Endothelial cell of umbilical vein (primary cell): ENCODE measurements at places on chromosomes 3 and 15.
A peak's percentile ranks its signal among the peaks of the same experiment; 100 is the strongest.

DNA sequence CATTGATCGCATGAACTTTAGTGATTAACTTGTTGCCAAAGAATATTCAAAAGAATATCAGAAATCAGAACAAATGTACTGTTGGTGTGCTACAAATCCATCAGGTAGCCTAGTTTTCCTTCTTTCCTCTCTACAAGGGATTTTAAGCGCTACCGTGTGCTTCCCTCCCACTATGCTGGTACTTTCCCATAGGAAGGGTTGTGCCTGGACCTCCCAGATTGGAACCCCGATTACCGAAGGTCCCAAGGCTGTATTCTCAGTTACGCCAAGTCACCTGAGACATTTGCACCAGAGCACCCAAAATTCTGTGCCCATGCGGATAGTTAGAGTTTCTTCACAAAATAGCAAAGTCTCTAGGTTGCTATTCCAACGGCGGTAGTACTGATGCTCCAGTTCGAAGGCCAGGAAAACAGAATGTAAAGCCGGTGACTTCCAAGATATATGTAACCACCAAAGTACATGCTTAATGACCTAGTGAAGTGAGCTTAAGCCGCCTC lies 23.4 kb upstream of the GATM start:
- DNase-seq: no peak

- DNase-seq: no peak
Measured at GRCh38 chr3:16179771-16180736, 5.6 kb downstream of the GALNT15 start.

DNA sequence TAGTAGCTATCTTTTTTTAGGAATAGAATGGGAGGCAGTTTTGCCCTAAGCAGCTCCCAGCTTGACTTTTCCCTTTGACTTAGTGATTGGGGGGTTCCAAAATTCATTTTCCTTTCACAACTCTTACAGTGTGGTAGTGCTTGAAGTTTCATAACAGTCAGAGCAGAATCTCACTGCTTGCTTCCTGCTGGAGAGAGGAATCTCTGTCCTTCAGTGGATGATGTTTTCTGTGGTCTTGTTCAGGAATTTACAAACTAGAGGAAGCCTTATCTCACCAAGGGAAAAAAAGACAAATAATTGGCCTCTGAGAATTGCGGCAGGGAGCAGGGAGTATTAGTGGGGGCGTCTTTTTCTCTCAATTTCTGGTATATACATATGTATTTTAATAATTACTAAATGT lies 326.6 kb upstream of the C2CD4B start:
- DNase-seq: no peak

DNA sequence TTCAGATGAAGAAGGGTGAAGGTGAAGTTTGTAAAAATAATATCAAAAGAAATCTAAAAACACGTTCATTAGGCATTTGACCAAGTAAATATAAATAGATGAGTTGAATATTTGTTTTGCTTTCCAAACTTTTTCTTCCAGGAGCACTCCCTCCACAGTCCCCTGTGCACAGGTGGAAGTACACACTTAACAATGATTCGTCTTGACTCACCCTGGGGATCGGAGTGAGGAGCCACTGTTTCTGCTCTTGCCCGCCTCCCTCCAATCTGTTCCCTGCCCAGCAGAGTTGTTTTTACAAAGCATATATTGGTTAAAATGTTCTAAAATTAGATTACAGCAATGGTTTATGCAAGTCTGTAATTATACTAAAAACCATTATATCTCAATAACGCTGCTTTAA lies 175.1 kb downstream of the PTPRG start:
- DNase-seq: no peak

DNA sequence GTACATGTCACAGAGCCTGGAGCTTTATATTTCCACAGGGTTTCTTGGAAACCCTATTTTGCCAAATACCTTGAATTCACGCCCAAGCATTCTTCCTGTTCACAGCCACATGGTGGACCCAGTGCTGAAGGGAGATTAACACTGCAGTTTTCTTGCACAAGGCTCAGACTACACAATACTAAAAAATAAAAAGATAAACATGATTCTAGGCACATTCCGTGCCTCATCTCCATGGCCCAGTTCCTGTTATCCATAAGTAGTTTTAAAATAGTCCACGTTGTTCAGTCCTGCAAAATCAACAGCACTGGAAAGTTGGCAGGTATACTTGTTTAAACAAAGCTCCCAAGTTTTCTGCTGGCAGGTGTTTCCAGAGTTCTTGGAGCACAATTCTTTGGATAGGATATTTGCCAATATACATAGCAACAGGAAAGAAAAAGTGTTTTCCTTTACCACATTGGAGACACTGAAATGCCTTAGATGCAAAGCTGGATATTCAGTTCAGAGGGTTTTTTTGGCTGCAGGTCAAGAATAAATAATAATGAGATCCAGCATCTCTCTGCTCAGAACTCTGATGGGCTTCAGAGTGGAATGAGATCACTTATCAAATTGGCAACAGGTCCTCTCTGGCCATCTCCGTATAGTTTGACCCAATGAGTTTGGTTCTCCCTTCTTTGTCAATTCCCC lies 88.1 kb upstream of the TGFBR2 start:
- peak; percentile 99 for DNase-seq

DNA sequence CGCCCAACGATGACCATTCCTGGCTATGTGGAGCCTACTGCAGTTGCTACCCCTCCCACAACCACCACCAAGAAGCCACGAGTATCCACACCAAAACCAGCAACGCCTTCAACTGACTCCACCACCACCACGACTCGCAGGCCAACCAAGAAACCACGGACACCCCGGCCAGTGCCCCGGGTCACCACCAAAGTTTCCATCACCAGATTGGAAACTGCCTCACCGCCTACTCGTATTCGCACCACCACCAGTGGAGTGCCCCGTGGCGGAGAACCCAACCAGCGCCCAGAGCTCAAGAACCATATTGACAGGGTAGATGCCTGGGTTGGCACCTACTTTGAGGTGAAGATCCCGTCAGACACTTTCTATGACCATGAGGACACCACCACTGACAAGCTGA lies 22.6 kb upstream of the BSN start:
- DNase-seq: no peak

DNA sequence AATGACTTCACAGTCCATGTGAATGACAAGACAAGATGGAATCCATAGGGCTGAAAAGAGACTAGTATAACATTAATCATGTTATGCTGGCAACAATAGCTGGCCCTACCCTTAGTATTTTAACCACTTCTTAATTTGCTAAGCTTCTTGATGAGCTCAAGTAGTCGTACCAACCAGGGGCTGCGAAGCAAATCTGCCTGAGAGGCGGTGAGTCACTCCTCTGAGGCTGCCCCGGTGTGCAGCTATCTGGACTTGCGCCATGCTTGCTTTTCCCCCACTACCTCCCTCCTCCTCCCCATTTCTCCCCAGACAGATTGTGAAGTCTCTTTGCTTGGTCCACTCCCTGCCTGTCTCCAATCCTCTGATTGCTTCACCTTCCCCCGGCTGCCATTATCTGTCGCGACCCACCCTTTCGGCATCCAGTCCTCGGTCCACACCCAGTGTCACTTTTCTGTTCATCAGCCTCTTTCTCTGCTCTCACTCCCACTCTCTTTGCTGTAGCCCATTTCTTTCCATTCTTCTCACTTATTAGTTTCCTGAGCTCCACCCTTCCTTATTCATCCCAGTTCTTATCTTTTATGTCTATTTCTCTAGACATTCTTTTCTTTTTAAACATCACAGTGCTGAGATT lies 42.7 kb downstream of the DUT start:
- DNase-seq: peak; percentile 84

DNA sequence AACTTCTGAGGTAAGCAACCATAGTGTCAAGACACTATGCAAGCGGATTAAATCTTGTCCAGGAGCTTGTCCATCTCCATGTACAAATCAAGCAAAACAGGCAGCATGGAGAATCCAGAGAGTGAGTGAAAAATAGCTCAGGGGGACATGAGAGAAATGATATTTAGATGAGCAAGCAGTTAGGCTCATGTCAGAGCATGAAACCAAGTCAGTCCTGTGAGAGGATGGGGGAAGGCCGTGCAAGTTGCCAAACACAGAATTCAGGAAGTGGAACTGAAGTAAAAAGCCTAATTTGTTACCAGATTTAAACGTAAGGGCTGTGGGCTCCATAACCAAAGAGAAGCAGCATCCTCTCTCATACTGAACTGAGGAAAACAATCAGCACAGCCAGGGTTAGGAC lies 995.9 kb downstream of the MCTP2 start:
- DNase-seq: no peak

DNA sequence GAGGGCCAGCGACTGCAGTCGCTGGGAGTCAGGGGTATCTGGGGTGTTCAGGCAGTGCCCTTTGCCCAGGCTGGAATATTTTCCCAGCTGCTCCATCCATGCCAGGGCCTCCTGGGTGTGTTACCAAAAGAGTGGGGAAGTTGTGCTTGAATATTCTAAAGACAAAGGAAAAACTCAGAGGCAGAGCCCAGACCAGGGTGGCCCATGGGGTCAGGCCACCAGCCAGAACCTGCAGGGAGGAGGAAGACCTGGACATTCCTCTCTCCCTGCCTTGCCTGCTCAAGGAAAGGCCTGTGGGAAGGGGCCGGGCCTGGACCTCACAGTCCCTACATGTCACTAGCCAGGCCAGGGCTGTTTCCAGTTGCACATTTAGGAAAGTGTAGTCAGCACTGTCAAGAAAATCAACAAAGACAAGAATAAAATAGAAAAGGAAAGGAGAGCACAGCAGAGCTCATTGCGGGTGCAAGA lies 16.0 kb upstream of the KLF15 start:
- no peak for DNase-seq

- no peak for DNase-seq
Measured at GRCh38 chr15:62753518-62754221, 288.9 kb upstream of the TPM1 start.

DNA sequence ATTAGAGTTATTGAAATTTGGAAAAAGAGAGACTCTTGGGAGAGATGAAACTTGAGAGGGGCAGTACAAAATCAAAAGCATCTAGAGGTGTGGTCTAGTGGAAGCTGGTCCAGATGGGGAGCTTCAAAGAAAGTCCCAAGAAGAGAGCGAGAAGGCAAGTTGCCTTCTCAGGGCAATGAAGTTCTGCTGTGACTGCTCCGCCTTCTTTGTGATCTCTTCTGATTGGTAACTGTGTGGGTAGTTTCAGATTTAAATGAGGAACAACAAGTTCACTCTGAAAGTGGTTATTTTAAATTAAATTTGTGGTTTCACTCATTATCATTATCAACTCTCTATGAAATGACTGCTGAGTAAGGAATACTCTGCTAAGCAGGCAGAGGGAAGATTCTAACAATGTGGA lies 233.3 kb downstream of the NLGN1 start:
- DNase-seq: no peak

DNA sequence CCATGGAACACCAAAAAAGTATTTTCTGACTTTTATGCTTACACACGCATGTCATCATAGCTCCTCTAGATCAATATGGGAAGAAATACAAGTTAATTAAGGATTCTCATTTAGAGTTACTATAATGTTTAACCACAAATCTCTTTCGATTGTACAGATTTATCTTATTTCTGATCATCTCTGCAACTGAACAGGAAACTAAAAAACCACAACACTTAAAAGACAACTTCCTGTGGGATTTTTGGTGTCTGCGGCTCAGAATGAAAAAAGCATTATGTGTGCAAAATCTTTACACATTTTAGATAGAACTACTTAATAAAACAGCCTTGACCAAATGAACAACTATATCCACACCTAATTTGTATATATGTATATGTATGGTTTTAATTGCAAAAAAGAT lies 3.0 kb upstream of the TJP1 start:
- DNase-seq: peak; percentile 53

DNA sequence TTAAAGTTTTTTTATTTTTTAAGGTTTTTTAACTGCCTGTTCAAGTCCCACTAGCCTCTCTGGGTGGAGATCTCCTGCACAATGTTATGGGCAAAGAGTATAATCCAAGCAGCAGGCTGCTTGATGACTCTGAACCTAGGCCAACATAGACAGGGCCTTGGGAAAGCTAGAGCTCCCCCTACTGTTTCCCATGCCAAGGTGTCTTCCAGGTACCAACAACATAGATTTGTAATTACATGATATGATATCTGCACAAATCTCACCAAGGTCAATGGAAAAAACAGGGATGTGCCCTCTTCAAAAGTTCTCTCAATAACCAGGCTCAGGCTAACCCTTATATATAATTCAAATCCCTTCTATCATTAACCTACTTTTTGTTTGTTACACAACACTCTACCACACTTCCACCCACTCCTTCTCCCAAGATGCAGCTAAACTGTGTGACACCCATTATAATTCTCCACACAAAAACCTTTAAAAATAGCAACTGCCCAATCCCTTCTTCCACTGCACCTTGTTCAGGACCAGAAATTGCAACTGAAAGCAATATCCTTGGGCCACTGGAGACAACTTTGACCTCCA lies 43.8 kb downstream of the RBM15B start:
- DNase-seq: peak; percentile 62

DNA sequence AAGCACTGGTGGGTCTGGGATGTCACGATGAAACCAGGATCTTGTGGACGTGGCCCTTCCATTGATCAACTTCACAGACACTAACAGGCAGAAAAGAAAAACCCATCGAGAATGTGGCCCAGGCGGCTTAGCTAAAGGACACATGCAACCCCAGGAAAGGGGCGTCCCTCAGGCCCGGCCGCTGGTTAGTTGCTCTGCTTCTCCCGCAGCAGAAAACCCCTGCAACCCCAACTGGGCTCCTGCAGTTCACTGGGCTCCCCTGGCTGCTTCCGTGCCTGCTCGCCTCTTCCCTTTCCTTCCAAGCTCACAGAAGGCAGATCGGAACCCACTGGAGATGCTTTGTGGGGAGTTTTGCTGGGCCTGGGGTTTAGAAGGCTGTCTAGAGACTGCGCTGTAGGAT lies 1.1 kb downstream of the GASK1A start:
- DNase-seq: no peak
